ENCODE measurements at places on chromosomes 12 and 14.

DNA sequence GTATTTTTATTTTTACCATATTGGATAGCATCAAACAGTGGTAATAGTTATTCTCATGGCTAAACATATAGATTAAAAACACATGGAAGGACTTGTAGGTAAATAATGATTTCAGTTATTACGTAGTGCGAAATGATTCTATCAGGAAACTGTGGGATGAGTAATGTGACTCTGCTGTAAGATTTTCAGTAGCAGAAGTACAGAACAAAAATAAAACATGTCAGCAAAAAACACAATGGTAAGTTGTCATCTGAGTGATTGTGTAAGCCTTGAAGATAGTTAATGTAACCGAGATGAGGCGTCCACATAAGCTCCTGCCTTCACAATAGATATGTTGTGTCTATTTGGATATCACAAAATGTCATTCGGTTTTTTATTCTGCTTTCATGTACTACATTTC is 99.8 kb downstream of the BORCS5 start:
- no peak for DNase-seq

- DNase-seq: no peak
These were observed 109.3 kb downstream of the TBC1D30 start for GRCh38 chr12:64933791-64934190.

- DNase-seq: no peak
These were observed 7.9 kb upstream of the FBRSL1 start for GRCh38 chr12:132481771-132482745.

- DNase-seq: no peak
These were observed 279.0 kb downstream of the IPO8 start for GRCh38 chr12:30416631-30417030.

GRCh38 chr12:61254225-61254624 is 1006.0 kb upstream of the USP15 start:
- DNase-seq: no peak

GRCh38 chr12:12788131-12788530 is 2.7 kb downstream of the APOLD1 start:
- DNase-seq: peak; percentile 10

DNA sequence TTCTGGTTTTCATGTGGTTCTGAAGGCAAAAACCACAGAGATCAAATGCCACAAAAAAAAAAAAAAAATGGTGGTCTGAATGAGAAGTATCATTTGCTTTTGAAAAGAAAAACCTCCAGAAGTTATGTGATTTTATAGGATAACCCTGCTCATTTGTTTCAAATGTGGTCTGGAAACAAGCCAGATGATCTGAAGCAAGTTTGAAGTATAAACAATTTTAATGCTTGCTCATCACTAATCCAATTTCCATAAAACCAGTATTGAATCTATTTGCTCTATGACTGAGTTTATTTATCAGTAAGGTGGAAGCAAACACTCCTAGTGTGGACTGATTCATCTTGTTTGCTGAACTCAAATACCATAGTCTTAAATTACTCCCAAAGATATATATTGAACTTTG is 407.3 kb upstream of the FLRT2 start:
- no peak for DNase-seq

DNA sequence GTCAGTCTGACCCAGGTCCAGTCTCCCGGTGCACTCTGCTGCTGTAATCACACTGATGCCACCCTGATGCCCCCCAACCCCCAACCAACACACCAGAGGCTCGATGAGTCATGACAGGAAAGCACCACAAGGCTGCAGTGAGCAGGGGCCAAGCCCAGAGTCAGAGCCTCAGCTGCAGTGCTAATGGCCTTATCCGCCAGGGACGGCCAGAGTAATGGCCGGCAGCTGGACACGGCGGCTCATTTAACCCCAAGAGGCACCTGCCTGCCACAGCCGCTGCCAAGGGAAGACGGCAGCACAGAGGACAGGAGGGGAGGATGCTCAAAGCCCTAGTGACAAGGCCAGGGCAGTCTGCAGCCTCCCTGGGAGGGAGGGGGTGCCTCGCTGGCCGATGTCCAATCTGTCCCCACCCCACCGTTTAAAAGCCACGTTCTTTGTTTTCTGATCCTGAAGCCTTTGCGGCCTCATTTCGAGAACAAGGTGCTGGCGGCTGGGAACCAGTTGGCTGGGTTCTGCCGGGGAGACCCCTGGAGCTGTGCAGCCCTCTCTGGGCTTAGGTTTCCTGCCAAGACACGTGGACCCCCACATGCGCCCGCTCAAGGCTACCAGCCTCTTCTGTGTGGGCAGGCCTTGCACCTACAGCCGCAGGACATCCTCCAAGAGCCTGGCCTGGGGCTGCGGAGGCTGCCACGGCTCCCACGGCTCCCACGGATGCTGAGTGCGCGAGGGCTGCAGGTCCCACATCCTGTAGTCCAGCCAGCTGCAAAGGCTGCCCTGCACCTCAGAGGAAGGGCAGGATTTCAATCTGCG is 13.1 kb downstream of the CCDC85C start:
- no peak for DNase-seq

DNA sequence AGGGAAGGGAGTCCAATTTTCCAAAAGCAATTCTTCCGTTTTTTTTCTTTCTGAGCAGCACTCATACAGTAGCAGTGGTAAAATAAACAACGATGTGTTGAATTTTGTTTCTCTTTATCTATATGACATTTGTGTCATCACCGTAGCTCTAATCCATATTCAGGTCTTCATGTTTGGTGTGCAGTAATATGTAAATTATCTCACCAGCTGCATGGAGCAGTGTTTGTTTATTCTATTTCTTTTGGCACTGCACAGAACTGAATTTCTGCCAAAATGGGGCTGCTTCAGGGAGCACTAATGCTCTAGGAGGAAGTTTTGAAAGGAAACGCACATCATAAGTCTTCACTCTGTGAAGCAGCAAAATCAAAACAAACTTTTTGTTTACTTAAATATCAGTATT is 130.0 kb upstream of the NPAS3 start:
- no peak for DNase-seq

DNA sequence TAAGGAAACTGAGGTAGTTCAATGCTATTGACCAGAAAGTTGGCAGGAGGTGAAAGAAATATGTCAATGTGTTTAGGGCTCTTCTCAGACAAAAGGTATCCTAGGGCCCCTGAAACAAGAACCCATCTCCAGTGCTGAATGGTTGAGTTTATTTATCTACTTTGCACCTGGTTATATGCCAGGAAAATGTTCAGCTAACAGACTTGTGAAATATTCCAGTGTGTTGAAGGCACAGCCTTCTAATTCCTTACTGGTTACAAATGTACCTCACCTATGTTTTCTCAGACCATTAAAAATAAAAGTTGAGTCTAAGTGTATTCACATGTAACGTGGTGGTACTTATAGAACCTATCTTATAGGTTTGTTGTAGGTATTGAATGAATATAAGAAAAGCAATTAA is 511.7 kb upstream of the SEL1L start:
- no peak for DNase-seq

GRCh38 chr12:105221583-105222283 is 14.2 kb downstream of the APPL2 start:
- DNase-seq: no peak

- DNase-seq: no peak
These were observed 921 bp downstream of the DEPDC4 start for GRCh38 chr12:100265732-100266584.

GRCh38 chr14:89336338-89336737 is 80.7 kb downstream of the FOXN3 start:
- no peak for DNase-seq

GRCh38 chr14:102280376-102280962 is 24.5 kb downstream of the MOK start:
- no peak for DNase-seq

- no peak for DNase-seq
These were observed 161.2 kb downstream of the RERGL start for GRCh38 chr12:17928708-17929366.

GRCh38 chr14:92652413-92653151 is 95.8 kb downstream of the LGMN start:
- DNase-seq: no peak

- no peak for DNase-seq
These were observed 207.8 kb downstream of the NAV3 start for GRCh38 chr12:78038541-78038940.

GRCh38 chr12:31999692-32000091 is 40.5 kb downstream of the RESF1 start:
- no peak for DNase-seq

- no peak for DNase-seq
These were observed 33.0 kb downstream of the P2RX2 start for GRCh38 chr12:132651444-132652100.

GRCh38 chr12:50047693-50048250 is 9.6 kb upstream of the ASIC1 start:
- no peak for DNase-seq

GRCh38 chr14:86639146-86639545 is 1109.2 kb downstream of the FLRT2 start:
- DNase-seq: no peak

DNA sequence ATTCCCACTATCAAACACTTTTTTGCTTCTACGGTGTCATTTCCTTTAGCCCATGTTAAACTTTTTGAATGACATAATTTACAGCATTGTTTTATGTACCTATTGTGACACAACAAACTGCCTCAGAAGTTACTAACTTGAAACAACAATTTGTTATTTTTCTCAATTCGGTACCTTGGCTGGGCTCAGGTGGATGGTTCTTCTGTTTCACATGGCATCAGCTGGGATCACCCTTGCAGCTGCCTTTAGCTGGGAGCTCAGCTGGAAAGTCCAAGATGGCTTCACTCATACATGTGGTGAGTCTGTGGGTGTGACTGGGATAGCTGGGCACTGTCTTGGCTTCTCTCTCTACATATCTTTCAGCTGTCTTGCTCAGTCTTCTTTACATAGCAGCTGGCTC is 156.0 kb downstream of the GXYLT1 start:
- DNase-seq: no peak

GRCh38 chr14:65411656-65412031 is 886 bp upstream of the FUT8 start:
- DNase-seq: peak; percentile 81

DNA sequence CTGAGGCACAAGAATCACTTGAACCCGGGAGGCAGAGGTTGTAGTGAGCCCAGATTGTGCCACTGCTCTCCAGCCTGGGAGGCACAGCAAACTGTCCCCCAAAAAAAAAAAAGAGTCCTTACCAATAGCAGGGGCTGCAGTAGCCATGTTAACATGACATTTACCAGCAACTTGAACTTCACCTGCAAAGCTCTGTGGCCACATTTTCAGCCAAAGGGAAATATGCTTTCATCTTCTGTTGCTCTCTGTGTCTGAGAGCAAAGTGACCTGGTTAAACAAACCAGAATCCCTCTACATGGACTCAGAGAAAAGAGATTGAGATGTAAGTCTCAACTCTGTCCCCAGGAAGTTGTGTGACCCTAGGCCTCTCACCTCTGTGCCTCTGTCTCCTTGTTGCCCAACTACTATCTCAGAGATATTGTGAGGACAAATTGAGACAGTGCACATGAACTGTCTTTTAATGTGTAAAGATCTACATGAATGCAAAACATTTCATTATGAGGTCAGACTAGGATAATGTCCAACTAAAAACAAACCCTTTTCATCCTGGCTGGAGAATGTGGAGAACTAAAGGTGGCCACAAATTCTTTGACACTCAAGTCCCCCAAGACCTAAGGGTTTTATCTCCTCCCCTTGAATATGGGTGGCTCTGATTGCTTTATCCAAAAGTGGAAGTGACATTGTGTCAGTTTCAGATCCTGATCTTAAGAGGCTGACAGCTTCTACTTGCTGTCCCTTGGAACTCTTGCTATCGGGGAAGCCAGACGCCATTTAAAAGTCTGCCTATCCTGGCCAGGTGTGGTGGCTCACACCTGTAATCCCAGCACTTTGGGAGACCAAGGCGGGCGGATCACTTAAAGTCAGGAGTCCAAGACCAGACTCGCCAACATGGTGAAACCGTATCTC is 24.7 kb upstream of the P2RX4 start:
- no peak for DNase-seq

- no peak for DNase-seq
These were observed 434.5 kb upstream of the GARIN6 start for GRCh38 chr12:99213047-99213446.

DNA sequence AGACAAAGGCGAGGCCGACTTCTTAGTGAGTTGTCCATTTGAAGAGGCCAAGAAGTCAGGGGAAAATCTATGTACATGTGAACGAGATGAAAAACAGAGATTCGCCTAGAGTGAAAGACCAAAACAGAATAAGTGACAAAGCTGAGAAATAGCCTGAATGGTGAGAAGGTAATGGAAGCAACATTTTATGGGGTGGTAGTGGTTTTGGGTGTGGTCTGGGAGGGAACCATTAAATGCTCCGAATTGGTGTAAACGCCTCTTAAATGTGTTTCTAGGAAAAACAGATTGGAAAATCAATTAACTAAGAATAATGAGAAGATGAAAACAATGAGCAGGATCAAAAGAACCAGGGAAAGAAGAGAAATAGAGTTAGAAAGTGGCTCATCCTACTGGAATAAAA is 83.8 kb upstream of the MANSC4 start:
- DNase-seq: no peak

- no peak for DNase-seq
These were observed 203.8 kb downstream of the RASSF9 start for GRCh38 chr12:85632390-85632789.

- no peak for DNase-seq
These were observed 25.8 kb upstream of the PLXNC1 start for GRCh38 chr12:94122591-94122990.

GRCh38 chr14:81256289-81256960 is 35.7 kb upstream of the GTF2A1 start:
- DNase-seq: no peak

DNA sequence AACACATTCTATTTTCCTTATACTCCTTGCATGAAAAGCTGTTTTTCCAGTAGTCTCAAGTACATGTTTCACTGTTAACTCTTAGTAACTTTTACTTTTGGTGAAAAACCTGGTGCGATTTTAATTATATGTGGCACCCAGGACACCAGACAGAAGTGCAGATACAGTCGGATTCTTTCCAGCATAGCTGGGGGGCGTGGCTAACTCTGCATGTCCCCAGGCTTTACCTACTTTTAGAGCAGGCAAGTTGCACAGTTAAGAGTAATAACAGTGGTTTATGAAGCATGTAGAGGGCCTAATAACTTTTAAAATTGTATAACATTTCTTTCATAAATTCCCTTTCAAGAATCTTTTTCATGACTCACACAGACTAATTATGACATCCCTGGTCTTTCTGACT is 70.7 kb downstream of the HSD17B6 start:
- DNase-seq: no peak

DNA sequence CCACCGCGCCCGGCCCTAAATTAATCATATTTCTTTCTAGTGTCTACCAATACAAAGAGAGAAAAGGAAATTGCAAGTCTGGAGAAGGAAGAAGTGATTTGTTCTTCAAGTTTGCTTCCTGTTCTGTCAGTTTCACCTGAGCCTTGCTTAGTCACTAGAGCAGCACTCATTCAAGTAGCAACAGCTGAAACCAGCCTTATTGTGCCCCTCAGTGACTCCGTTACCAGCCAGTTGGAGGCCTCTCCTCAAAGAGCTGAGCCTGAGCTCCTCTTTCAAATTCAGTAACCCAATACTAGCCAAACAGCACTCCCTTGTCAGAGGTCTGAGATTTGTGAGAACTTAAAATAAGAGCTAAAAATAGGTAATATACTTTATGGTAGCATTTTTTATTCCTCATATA is 17.4 kb downstream of the PAWR start:
- DNase-seq: no peak

- no peak for DNase-seq
These were observed 103.7 kb downstream of the PRICKLE1 start for GRCh38 chr12:42485823-42486222.
